ENCODE measurements at places on chromosomes 16 and 17. TPM values are rescaled to one million over a fixed set of nuclear protein-coding genes. Genes with fewer than 3 reads are reported as not detected.
A peak's percentile ranks its signal among the peaks of the same experiment; 100 is the strongest.

GRCh38 chr17:1847191-1847590 is 17.4 kb downstream of the RPA1 start:
- no peak for DNase-seq

- no peak for DNase-seq
Measured at GRCh38 chr16:1723450-1724147, 17.6 kb downstream of the MAPK8IP3 start.

- no peak for DNase-seq
Measured at GRCh38 chr16:11619327-11619851, 32.7 kb upstream of the LITAF start.

GRCh38 chr17:76506408-76507345 is 5.5 kb upstream of the RHBDF2 start:
- DNase-seq: peak; percentile 97

GRCh38 chr16:492211-492875 is 35.2 kb upstream of the CAPN15 start:
- no peak for DNase-seq

- no peak for DNase-seq
Measured at GRCh38 chr16:78331731-78332130, 232.3 kb downstream of the WWOX start.

DNA sequence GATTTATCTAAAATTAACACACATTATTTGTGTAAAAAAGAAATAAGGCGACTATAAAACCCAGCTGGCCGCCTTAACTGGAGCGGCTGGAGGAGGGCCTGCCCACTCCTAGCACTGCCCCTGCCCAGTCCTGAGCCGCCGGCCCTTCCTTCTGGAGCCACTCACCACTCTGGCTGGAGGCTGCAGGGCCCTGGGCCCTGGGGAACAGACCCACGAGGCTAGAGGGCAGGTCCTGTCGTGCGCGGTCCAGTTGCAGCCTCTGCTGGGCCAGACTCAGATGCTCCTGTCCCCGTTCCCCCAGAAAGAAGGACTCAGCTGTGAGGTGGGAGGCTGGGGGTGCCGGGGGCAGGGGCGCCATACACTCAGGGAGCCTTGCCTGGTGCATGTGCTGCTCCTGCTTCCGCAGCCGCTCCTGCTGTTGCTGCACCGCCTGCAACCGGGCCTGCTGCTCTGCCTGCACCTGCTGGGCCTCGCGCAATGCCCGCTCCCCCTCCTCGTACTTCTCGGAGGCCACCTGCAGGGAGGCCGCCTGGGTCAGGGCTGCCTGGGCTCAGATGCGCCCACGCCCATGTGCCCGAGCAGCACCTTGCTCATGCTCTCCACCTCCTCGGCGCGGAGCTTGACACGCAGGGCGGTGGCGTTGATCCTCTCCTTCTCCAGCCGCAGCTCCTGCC is 9.0 kb upstream of the MRPL38 start:
- DNase-seq: no peak

- DNase-seq: no peak
Measured at GRCh38 chr16:83005653-83006160, 378.9 kb downstream of the CDH13 start.

GRCh38 chr16:72094266-72094610 is 591 bp downstream of the DHX38 start:
- no peak for DNase-seq

DNA sequence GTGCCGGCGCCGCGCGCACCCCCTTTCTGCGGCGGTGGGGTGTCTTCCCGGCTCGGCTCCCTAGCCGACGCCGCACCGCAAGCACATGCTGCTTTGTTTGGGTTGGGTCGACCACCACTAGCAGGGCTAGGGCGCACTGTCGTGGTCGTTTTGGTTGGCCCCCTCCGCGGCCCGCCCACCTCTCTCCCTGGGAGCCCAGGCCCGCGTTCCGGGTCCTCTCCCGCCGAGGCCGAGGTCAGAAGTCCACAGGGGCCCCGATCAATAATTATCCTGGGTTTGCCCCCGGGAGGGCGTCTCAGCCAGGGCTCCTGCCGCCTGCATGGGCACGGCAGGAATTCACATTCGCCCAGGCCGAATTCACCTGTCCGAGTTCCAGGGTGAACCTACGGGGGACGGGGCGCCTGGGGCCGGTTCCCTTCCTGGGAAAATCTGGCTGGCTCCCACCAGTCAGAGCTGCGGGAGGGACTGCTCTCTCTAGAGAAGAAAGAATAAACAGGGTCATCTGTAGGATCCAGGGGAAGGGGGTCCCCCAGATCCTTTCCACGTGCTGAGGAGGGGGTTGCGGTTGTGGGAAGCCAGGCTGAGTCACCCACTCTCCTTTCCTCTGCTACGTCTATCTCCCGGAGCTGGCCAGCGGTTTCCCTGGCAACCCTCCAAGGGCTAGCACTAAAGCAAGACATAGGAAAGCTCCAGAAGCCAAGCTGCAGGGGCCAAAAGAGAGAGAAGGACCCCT is 584 bp upstream of the STAT5B start:
- DNase-seq: peak; percentile 56

DNA sequence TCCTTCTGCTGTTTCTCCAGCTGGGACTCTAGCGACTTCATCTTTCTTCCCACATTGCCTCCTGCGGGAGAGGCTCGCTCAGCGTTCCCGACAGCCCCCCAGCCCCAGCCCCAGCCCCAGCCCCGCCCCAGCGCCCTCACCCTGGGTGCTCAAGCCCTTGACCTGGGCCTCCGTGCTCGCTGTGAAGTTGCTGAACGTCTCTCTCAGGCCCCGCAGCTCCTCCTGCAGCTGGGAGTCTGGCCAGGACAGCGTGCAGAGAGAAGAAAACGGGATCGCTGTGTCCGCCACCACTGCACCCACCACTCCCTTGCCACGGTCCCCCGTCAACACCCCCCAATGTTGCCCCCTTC is 2.4 kb downstream of the ASGR1 start:
- DNase-seq: no peak

DNA sequence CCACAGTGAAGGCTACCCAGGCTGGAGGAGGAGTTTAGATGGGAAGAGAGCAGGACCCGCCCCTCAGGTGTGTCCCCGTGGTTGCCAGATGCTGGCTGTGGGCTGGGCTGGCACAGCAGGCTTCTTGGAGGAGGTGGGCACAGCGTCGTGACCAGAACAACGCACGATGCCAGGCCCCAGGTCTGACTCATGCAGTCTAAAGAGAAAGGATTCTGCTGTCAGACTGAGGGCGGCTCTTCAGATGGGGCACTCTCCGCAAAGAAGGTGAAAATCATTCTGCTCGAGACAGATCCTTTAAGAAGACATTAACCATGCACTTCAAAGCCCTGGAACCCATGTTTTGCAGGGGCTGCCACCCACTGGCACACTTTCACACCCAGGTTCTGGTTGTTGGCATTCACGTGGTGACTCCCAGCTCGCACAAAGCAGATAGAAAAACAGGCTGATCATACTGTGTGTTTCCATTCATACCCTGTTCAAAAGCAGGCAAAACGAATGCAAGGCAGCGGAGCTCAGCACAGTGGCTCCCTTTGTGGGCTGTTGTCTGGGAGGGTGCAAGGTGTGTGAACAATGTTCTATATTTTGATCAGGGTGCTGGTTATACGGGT is 19.0 kb downstream of the CACNG4 start:
- DNase-seq: no peak

- no peak for DNase-seq
Measured at GRCh38 chr16:1299868-1300203, 9.6 kb upstream of the UBE2I start.

- DNase-seq: no peak
Measured at GRCh38 chr17:69567130-69567529, 152.6 kb downstream of the MAP2K6 start.

DNA sequence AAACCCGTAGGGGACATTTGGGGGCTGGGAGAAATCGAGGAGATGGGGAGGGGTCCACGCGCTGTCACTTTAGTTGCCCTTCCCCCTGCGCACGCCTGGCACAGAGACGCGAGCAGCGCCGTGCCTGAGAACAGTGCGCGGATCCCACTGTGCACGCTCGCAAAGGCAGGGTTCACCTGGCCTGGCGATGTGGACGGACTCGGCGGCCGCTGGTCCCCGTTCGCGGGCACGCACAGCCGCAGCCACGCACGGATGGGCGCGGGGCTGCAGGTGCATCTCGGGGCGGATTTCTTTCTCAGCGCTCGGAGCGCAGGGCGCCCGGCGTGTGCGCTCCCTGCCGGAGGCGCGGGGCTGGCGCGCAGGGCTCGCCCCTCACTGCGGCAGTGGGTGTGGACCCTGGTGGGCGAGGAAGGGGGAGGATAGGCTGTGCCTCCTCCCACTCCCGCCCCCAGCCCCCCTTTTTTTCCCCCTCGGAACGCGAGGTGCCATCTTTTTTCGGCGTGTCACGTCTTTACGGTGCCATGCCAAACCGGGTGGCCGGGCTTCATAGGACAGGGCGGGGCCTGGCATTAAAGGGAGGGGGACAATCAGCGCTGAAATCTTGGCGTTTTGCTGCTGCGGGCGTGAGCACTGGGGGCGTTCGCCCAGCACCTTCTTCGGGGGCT is 1.1 kb downstream of the MAPT start:
- no peak for DNase-seq

GRCh38 chr16:83930730-83931500 is 22.1 kb upstream of the OSGIN1 start:
- DNase-seq: no peak

DNA sequence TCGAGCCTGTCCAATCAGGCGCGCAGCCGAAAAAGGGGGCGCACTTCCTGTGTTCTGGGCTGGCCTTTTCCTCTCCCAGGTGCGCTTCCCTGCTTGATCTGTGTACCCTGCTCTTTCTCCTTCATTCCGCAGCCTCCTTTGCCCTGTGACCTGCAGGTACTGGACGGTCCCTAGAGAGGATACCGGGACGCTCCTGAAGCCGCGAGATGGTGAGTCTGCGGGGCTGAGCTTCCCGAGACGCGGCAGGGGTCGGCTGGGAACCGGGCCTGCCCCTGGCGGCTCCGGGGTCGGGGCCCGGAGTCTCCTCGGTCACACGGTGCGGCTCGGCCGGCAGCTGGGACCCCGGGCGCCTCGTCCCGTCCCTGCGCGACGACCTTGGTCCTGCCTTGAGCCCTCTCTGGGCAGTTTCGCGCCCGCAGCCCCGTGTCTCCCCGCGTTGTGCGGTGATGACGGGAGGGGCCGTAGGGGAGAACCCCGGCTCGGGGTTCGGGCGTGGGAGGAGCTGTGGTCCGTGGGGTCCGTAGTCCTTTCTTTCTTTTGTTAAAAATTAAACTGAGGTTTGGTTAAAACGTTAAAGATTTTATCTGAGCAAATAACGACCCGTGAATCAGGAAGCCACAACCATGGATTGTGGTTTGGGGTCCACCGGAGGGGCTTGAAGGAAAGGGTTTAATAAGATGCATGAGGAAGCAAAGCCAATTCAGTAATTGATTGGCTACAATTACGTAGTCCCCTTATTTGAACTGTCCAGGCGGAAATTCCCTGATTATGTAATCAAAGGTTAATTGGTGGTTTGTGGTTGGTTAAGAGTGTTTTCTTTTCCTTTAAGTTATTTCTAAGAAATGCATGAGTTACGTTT is 172.8 kb upstream of the ZNF267 start:
- peak; percentile 69 for DNase-seq

Gene KRT15
- 802 TPM for total RNA-seq

Gene MPV17L
- total RNA-seq: 15.4 TPM

Gene CACNA1H
- 151 TPM for total RNA-seq

Gene RCVRN
- 1.1 TPM for total RNA-seq

Gene TOX3
- 0.51 TPM for total RNA-seq

Gene DNAH3
- 1.1 TPM for total RNA-seq

Gene MYH8
- total RNA-seq: not detected

Gene HEATR9
- total RNA-seq: not detected

Gene ITGB4
- 371 TPM for total RNA-seq

Gene BRIP1
- 0.80 TPM for total RNA-seq

Gene RNF227
- total RNA-seq: 152 TPM

Gene SCN4A
- 0.80 TPM for total RNA-seq

Gene C16orf92
- total RNA-seq: not detected
